Hypothalamus (tissue), 51 donors: ENCODE measurements at places on chromosomes 7 and 10.

DNA sequence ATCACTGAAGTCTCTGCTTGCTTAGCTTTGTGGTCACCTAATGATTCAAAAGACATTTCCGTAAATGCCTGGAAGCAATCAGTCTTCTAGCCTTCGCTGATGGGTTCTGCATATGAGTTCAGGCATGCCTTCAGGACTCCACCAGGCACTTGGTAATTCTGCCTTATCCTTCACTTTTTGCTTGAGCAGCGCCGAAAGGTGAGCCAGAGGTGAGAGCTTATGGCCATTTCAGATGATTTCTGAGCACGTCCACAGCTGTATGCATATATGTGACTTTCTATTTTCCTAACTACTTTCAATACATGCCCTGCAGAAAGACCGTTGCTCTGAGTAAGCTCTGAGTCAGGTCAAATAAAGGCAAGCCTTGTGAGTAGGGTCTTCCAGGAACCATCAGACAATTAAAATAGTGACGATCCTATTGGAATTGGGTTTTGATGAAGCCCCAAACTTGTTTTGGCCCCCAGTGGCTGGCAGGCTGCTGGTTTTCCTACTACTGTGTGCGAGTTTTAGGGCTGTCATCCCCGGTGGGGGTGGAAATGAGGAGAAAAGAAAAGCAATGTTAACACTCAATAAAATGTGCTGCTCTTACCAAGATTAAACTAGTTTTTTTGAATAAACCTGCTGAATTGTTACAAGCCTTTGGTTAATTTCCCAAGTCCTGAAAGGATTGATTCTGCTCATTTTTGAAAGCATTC, 154.4 kb upstream of the AKR1E2 start:
- DNase-seq: no peak

DNA sequence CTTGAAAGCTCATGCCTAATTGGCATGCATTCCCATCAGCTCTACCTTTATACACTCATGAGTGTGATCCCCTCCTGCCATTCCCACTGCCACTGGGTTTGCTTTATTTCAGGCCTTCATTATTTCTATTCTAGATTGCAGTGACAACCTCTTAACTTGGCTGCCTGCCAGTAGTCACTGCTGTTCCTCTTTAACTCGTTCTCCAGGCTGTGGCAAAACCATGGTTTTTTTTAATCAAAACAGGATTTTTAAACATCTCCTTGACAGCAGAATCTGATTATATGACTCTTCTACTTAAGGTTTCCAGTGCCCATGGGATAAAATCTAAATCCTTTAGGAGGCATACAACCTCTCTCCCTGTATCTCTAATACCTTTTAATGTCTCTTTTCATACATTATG, 223.7 kb upstream of the PCDH15 start:
- peak; percentile 1 for DNase-seq

DNA sequence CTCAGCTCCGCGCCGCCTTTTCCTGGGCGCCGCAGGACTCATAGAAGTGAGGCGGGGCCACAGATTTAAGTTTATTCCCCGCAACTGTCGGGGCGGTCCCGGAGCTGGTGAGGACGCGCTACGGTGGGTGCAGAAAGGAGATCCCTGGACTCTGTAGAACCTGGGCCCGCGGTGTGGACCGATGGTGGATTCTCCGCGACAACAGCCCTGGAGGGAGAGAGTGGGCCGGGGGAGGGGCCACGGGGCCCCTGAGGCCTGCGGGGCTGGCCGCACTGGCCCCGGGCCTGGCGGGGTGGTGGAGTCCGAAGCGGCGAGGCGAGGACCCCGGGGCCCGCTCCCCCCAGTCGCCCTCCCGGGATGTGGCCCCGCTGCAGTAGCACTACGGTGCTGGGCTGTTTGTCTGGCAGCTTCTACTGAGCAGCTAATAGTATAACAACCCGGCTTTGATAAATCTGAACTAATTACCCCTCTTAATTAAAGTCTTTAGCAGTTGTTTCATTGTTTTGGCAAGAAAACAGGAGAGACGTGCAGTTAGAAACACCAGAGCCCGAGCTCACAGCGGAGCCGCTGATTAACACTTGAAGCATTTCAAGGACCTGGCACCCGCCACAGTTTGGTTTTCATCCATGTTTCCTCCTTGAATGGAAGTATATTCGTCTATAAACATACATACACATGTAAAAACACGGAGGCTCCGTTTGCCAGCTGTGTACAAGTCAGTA, 4.2 kb downstream of the FEZF1 start:
- no peak for DNase-seq

DNA sequence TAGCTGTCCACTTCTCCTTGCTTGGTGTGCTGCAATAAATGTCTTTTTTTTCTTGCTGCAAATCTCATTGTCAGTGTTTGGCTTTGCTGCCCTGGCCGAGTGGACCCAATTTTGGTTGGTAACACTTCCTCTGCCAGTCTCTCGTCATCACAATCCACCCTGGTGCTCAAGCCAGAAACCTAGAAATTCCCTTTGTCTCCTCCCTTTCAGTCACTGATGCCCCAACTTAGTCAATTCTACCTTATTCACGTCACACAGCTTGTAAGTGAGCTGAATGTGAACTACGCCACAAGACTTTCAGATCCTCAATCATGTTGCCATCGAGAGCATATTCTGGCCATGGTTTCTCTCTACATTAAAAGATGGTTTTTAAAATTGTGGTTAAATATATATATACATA, 13.0 kb upstream of the FRA10AC1 start:
- no peak for DNase-seq

GRCh38 chr7:50814166-50814565, 31.5 kb upstream of the GRB10 start:
- no peak for DNase-seq

GRCh38 chr10:49387071-49387470, 8.8 kb downstream of the DRGX start:
- no peak for DNase-seq

DNA sequence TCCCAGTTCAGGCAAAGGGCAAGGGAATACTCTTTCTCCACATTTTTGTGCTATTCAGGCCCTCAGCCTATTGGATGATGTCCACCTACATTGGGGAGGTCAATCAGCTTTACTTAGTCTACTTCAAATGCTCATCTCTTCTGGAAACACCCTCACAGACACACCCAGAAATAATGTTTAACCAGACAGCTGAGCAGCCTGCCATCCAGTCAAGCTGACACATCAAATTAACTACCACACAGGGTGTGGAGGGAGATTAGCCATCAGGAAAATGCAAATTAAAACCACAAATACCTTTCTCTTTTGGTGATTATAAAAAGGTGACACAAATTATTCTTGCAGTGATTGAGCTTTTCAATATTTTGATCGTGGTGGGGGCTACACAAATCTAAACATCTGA, 74.7 kb upstream of the FZD8 start:
- DNase-seq: no peak

DNA sequence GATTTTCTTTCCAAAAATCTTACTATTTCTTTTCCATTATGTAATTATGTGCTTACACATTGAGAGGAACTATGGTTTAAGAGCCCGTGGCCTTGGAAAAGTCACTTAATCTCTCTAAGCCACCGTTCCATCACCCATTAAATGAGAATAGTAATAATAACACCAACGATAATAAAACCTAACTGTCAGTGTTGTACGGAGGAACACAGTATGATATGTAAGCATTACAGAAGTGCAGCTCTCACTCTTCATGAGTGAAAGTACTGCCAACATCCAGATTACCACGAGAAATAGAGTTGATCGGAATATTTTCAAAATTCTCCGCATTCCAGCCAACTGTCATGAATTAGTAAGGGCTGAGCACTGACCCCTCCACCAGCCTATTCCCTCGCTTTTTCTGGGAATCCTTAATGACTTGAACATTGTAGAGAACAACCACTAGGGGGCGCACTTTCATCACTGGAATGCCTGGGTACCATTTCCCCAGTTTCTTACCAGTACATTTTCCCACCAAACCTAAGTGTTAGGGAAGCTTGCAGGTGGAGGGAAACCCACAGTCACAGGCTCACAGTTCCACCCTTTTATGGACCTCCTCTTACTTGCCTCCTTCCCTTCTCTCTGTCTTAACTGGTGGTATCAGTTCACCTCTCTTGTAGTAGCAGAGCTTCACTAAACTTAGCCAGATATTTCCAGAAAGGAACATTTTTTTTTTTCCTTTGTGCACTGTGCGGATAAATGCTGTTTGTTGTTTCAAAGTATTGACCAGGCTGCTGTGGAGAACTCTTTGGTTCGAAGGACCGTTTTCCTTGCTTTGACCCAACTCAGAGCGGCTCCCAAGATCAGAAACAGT, 27.8 kb downstream of the NKX2-3 start:
- no peak for DNase-seq

GRCh38 chr10:78279756-78280155, 246.1 kb downstream of the RPS24 start:
- DNase-seq: no peak

DNA sequence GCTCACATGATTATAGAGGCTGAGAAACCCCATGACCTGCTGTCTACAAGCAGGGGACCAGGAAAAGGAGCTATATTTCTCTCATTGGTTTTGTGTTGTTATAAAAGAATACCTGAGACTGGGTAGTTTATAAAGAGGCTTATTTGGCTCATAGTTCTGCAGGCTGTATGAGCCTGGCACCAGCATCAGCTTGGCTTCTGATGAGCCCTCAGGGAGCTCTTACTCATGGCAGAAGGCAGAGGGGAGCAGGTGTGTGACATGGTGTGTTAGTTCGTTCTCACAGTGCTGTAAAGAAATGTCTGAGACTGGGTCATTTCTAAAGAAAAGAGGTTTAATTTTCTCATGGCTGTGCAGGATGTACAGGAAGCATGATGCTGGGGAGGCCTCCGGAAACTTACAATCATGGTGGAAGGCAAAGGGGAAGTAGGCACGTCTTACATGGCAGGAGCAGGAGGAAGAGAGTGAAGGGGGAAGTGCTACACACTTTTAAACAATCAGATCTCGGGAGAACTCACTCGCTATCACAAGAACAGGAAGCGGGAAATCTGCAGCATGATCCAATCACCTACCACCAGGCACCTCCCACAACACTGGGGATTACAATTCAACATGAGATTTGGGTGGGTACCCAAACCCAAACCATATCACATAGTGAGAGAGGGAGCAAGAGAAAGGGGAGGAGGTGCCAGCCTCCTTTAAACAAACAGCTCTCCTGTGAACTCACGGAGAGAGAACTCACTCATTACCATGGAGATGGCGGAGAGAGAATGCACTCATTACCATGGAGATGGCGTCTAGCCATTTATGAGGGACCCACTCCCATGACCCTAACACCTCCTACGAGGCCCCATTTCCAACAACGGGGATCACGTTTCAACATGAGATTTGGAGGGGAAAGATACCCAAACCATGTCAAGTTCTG, 133.4 kb downstream of the JCAD start:
- no peak for DNase-seq

DNA sequence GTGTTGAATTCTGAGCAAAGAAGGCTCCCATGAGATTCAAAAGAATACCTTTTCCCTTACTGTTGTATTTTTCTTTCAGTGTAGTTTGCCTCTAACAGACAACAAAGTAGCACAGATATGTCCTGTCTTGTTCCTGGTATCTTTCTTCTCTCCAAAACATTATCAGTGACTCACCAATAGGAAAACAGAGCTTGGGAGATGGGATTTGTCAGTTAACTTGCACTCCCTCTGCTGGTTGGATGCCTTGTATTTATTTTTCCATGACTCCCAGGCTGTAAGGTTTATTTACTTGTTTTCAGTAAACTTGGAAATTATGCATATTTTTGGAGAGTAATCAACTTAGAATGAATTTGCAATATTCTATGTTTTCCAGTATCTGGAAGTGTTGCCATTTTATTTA, 129.7 kb downstream of the SAMD9 start:
- no peak for DNase-seq

DNA sequence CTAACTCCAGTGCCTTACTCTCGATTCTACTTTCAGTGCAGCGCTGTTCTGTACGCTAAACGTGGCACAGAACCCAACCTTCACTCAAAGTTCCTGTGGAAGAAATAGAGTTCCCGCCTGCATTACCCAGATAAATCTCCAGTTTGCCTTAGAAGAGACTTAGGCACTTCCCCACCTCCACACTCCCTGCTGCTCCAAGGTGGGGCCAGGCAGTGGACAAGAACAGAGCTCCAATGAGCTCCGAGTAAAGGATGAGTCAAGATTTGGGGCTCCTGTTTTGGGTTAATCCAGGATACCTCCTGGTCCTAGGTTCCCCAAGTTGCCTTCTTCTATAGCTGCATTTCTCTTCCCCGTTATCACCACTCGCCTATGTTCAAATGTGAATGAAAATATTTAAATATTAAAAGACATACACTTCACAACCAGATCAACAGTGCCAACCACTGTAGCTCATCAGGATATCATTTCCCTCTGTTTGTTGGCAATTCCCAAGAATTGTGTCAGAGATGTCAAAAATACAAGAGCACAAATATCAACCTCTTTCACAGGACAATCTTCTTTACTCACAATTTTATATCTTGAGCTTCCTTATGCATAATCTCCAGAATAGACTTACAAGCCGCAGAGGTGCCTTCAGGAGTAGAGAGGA, 48.0 kb downstream of the MALSU1 start:
- no peak for DNase-seq

DNA sequence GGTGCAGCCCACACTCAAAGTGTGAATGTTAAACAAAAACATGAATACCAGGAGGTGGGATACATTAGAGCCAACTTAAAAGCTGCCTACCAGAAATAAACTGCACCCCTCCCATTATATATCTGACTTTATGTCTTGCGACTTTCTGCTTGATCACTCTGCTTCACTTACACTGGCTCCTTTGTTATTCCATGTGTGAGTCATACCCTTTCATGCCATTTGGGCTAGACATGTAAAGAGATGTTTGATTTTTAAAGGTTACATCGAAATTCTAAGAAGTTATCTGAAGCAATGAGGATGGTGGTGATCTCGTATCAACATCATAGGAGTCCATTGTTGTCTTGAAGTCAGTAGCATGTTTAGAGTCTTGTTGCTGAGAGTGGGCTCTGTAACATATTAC, 31.6 kb upstream of the ETV1 start:
- DNase-seq: no peak

DNA sequence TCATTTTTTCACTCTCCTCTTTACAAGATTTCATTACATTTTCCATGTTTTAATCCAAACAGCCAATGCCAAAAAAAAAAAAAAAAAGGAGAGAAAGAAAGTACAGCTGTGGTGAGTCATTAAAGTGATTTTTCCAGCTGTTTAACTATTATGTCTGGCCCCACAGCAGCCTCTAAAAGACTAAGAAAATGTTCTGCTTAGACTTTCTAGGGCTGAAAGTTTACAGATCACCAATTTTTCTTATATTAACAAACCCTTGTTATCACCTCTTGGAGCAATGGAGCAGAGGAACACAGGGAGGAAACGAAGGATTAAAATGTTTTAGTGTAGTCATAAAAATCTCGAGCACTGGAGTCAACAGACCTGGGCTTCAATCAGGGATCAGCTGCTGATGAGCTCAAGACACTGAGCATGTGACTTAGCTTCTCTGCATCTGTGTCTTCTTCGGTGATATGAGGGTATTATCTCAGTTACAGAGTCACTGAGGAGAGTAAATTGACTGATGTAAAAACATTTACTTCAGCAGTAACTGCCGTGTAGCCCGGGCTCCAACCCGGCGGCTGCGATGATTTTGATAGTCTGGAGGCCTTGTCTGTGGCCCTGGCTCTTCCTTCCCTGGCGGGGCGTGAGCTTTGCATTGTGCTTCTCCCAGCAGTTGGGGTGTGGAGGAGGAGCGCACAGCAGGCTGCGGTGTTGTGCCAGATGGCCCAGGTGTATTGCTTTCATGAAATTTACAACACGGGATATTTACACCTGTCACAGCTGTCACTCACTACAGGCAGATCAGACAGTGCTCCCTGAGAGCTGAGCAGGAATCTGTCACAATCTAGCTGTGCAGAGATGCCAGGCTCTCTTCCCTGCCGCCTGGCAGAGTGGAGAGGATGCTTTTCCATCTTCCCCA, 298.3 kb upstream of the FZD8 start:
- DNase-seq: no peak

GRCh38 chr7:82036146-82036886, 266.5 kb upstream of the HGF start:
- DNase-seq: no peak

- no peak for DNase-seq
Observed at GRCh38 chr7:117907049-117907640, 33.9 kb upstream of the CTTNBP2 start.
